ENCODE measurements at places on chromosomes 12 and 14.

DNA sequence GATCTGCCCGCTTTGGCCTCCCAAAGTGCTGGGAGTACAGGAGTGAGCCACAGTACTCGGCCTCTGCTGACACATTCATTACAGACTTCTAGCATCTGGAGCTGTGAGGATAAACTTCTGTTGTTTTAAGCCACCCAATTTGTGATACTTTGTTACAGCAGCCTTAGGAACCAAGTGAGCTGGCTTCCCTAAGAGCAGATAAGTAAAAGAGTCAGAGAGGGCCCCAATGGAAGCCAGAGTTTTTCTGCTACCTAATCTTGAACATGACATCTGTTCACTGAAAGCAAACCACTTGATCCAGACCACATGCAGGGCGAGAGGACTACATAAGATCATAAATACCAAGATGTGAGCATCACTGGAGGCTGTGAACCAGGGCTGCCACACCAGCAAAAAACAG lies 3.7 kb upstream of the MAPKAPK5 start:
- DNase-seq, result no peak

DNA sequence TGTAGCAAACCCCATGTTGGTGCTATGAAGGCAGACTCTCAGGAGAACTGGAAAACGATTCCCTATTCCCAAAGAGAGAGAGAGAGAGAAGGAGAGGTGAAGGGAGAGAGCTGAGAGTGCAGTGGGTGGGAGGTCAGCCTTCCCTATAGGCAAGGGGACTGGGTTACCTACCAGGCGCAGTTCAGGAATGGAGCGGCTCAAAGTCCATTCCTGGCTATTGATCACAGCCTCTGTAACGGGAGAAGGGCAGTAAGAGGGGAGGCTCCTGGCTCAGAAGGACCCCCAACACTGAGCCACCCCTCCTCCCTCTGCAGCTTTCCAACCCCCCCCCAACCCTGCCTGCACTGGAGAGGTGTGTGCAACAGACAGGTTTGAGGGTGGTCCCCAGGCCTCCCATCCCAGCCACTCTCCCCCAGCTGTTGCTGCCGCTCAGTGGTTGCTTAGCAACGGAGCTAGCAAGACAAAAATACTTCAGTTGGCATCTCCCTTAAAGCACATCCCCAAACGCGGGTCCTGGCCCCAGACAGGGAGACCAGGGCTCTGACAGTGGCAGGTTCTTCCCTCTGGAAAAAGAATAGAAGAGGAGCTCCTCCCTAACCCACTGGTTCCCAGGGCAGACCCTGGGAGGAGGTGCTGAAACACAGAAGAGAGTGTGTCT lies 3.2 kb downstream of the AGAP2 start:
- DNase-seq, result no peak

DNA sequence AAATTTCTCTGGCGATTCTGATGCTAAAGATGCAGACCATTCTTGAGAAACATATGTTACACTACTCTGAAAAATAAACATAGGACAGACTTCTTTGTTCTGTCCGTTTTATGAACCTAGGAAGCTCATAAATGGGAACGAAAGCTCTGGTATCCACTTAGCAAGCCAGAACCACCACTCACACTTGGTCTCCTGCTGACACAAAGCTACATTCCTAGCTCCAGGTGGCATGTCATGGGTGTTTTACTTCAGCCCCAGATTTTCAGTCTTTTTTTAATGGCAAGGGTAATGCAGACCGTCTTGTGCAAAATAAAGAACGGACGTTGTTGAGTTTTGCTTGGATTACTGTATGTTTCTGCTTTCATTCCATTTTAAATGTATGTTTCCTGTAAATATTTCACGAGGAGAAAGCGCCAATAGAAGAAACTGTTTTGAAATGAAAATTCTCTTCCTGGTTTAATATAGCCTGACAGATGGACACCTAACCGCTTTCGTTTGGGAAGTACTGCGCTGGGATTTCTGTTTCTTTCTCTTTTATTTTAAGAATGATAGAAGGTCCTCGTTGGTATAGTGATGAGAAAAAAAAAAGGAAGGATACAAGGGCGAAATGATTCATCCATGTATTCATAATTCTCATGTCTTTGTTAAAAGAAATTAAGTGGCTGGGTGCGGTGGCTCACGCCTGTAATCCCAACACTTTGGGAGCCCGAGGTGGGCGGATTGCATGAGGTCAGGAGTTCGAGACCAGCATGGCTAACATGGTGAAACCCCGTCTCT lies 871 bp upstream of the COQ5 start:
- peak; percentile 21 for DNase-seq

GRCh38 chr12:25051656-25052195 lies 102.8 kb upstream of the BCAT1 start:
- peak; percentile 90 for DNase-seq

DNA sequence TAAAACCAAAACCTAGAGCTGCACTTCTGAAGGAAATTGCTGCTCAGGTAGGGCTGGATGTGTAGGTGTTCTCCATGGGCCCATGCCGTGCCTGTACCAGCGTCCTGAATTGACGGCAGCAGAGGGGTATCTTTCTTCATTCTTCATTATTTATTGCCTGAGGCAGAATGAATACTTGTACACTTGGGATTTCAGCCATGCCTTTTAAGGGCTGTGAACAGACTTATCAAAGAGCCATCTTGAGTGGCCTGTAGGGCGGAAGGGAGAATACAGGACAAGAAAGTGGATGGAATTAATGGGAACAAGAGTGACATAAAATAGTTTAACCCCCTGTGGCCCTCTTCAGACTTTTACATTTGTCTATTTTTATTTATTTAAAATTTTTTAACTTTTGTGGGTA lies 61.4 kb downstream of the RASSF3 start:
- no peak for DNase-seq

DNA sequence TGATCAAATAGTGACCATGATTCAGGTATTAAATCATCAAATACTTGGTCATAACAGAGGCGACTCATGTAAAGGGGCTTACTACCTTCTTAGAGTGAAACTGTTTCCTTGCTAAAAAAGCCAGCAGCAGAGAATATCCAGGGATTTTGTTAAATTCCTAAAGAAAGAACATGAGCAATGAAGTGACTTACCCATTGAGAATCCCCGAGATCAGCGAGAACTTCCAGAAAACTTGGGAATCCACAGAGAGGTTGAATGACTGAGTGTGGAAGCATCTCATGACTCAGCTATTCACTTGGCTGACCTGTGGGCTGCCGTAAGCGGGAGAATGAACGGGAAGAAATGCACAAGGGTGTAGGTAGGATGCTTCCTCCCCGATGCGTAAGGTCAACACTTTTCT lies 85.3 kb upstream of the KCNA1 start:
- no peak for DNase-seq

DNA sequence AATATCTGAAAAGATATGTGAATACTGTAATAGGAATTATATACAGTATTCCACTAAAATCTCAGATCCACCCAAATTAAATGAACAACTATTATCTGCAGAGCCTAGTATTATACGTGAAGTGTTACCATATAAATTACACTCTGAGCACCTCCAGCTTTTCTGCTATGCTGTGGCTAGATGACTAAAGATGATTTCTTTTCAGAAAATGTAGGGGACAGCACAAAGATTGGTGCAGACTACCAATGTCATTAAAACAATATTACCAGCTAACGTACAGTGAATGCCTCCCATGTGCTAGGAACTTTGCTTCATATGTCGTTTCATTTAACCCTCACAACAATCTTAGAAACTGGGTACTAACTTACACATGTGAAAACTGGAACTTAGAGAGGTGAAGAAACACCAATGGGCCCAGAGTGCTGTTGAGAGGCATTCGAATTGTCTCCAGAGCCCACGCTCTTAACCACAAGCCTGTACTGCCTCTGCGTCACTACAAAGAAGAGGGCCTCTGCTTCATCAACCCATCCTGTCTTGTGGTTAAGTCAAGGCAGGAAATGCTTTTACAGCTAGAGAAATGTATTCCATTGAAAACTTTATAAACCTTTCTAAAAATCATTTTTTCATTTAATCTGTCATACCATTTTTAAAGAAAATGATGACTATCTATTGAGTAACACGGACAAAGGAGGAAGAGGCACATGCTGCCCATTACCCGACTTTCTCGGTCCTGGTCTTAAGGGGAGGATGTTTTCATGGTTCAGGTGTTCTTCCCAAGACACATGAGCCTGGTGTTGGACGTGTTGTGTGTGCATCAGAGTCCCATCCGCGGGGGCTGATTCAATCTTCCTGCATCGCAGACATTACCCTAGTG lies 1.3 kb downstream of the GPR65 start:
- DNase-seq, result peak; percentile 84

- no peak for DNase-seq
Measured at GRCh38 chr12:22530-23201, 43.9 kb upstream of the IQSEC3 start.
